CD8-positive, alpha-beta T cell (primary cell): ENCODE measurements at places on chromosomes 12 and 14.

GRCh38 chr14:92122351-92122677 is 545 bp downstream of the CPSF2 start:
- peak; percentile 53 for DNase-seq

DNA sequence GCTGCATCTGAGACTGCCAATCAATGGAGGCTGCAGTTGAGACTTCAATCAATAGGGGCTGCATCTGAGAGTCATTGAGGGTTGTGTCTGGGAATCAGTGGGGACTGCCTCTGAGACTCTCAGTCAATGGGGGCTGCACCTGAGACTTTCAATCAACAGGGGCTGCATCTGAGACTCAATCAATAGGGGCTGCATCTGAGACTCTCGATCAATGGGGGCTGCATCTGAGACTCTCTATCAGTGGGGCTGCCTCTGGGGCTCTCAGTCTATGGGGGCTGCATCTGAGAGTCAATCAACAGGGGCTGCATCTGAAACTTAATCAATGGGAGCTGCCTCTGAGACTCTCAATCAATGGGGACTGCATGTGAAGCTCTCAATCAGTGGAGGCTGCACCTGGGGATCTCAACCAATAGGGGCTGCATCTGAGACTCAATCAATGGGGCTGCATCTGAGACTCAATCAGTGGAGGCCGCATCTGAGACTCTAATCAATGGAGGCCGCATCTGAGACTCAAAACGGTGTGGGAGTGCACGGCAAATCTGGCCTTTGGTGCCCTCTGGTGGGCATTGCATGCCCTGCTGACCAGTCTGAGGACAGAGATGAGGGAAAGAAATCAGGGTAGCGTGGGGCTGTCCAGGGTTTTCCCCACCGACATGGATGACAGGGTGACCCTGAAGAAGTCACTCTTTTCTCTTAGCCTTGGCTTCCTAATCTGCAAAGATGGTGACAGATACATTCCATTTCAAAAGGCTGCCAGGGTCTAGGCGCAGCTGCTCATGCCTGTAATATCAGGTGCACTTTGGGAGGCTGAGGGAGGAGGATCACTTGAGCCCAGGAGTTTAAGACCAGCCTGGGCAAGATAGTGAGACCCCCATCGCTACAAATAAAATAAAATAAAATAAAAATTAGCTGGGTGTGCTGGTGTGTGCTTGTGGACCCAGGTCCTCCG is 41.3 kb upstream of the EIF5 start:
- peak; percentile 78 for DNase-seq

GRCh38 chr12:57888409-57889157 is 42.1 kb upstream of the CTDSP2 start:
- DNase-seq: no peak

DNA sequence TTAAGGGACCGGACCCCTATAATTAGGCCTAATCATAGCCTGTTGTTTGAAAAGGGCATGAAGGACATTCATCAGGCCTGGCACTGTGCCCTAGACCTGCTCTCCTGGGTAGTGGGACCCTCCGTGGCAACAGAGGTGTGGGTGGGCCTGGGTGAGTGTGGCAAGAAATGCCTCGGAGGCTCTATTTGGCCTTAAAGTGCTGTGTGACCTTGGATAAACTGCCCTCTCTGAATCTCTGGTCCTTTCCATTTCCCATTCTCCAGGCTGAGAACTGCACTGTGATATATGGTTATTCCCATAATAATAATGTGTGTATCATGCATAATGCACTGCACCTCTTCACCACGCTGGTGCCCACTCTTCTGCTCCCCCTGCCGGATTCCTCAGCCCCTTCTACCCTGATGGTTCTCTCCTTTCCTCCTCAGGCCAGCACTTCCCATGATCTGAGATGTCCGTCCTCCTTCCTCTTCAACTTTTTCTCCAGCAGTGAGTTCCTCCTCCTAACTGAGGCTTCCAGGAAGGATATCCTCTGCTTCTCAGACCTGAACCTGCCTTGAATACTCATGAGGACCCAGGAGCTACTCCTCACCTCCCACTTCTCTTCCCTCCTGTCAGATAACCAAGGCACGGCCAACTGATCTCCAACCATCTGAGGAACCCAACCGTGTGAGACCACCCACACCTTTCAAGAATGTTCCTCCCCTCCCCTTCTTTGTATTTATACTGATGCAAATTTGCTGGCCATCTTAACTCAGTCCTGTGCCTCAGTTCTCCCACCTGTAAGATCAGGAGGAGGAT is 111.0 kb upstream of the PZP start:
- DNase-seq: no peak

DNA sequence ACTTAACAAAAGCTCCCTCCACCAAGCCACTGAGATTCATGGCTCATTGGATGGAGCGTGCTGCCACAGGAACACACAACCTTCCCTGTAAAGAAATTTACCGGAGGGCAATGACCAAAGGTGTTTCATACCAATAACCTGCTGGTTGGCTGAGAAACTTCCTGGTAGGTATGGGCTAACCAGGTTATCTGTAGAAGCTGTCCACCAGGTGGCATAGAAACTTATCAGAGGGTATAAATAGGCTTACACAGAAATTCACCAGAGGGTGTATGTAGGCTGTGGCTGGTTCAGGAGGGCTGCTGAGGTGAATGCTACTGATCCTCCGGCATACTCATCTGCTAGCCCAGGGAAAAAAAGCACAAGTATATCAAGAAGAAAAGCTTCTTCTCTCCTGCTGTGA is 27.1 kb upstream of the MTERF2 start:
- peak; percentile 50 for DNase-seq

- DNase-seq: no peak
These were observed 1.3 kb upstream of the SLC41A2 start for GRCh38 chr12:104959335-104959841.

DNA sequence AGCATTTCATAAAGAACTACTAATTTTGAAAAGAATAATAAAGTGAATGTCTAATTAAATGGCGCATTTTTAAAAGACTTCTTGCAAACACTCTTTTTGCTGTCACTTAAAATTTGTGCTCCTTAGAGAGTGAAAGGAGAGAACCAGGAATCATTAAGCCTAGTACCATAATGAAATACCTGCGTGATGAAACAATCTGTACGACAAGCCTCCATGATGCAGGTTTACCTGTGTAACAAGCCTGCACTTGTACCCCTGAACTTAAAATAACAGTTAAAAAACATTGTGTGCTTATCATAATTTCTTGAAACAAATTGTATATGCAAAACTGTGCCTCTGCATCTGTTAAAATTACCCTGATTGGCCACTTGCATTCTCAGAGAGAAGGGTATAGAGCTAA is 108.1 kb downstream of the MGAT4C start:
- no peak for DNase-seq

- no peak for DNase-seq
These were observed 48.3 kb upstream of the SLC6A15 start for GRCh38 chr12:84960918-84961317.

GRCh38 chr12:16300736-16301135 is 23.3 kb upstream of the SLC15A5 start:
- DNase-seq: no peak

GRCh38 chr12:116220756-116221155 is 56.7 kb downstream of the MED13L start:
- DNase-seq: no peak

GRCh38 chr12:31324845-31325523 is 966 bp downstream of the SINHCAF start:
- DNase-seq: peak; percentile 72

- DNase-seq: no peak
These were observed 250.8 kb downstream of the EGLN3 start for GRCh38 chr14:33700052-33700451.

DNA sequence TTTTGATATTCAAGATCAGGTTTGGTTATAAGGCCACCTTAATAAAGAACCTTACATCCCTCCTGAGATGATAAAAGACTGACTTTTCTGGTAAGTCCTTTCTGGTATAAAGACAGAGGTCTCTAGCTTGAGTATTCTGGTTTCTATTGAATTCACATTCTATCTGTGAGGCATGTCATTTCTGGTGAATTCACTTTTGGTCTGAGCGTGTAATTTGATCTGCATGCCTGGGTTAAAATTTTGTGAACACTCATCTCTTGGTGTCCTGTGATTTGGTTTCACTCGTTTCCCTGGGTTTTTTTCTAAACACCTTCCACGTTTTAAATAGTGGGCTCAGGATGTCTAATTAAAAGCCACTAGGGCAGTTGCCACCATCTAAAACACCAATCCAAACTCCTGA is 12.2 kb downstream of the EIF5 start:
- DNase-seq: no peak

- peak; percentile 70 for DNase-seq
These were observed 610 bp downstream of the TMTC2 start for GRCh38 chr12:82687021-82688011.

GRCh38 chr14:21264025-21264801 is 5.0 kb downstream of the HNRNPC start:
- no peak for DNase-seq

DNA sequence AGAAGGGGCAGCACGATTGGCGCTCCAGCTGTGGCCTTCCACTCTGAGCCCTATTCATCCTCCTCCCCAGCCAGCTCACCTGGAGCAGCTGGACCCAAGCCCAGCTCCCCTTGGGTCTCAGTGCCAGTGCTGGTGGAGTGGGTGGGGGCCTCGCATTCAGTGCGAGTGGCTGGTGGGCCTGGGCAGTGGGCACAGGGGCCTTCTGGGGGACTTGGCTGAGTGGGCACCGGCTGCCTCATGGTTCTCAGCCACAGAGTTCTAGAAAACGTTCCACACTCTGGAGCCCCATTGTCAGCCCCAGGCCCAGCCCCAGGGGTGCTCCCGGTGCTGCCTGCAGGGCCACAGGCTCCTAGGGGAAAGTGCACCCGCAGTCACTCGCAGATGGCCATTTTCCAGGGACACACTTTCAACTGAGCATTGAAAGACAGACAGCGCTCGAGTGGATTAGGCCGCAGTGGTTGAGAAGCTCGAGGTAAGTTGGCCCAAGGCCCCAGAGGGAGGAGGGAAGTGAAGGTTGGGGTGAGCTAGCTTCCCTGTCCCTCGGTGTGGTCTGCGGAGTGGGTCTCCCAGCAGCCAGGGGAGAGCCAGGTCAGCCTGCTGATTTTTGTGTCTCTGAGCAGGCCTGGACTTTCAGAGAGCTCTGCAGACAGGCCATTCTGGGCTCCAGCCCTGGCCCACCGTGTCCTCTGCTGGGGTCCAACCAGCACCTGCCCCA is 3.8 kb downstream of the CLBA1 start:
- DNase-seq: no peak

- no peak for DNase-seq
These were observed 52.1 kb upstream of the PPFIA2 start for GRCh38 chr12:81811061-81811777.

DNA sequence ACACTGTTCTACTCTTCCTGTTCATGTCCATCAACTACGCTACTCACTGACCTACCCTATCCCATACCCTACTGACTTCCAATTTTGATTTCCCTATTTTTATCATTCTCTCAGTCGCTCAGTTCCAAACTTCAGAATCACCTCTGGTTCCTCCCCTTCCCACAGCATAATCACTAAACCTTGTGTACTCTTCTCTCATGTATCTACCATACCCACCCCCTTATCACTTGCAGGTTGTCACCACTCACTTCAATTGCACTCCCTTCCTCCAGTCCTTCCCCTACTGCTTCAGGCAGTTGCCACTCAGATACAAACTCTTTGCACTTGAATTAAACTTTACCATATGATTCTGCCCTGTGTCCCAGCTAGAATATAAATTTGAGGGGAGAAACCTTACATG is 6.3 kb downstream of the RACGAP1 start:
- no peak for DNase-seq

DNA sequence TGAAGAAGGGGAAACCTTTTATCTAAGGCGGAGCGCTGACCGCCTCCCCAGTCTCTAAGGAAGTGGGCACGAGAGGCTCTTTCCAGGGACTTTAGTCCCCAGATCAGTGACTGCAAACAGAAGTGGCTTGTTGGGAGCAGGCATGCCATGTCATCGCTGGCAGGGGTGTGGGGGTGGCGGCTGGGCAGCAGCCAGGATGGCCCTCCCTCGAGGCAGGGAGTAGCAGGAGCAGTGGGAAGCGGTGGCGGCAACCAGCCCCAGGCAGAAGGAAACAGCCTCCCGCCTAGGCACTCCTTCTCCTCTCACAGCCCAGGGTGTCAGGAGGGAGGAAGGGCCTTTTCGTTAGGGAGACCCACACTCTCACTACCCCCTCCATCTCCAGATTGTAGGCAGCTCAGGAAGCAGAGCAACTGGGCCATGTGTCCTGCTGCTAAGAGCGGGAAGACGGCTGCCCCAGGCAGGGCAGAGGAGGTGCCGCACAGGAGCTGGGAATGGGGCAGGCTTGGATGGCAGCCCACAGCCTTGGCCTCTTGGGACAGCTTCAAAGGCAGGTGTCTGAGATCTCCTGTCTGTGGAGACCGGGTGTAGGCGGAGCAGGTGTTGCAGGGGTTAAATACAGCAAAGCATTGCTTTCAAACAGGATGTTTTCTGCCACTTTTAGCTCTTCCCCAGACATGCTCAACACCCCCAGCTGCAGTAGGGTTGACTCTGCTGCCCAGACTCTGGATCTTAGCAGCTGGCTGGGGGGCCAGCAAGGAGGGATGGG is 21.8 kb downstream of the VDR start:
- peak; percentile 18 for DNase-seq

- DNase-seq: no peak
These were observed 8.5 kb upstream of the SYNJ2BP start for GRCh38 chr14:70425354-70425753.

GRCh38 chr12:1324910-1325309 is 269.5 kb downstream of the FBXL14 start:
- no peak for DNase-seq

- DNase-seq: no peak
These were observed 34.4 kb downstream of the PPTC7 start for GRCh38 chr12:110548678-110549077.

DNA sequence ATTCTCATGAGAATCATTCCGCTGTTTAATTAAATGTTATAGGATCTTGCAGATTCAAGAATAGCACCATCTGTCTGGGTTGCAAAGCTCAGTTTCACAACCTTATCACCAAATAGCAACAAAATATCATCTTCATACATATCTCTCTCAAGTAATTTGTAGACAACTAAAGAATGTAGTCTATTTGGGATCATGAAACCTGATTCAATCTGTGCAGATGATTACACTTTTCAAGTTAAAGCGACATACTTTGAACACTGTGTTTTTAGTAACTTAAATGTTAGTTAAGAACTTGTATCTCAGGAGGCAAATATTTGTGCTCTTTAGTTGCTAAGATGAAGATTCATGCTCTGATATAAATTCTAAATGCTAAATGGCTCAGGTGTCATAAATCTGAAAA is 14.8 kb downstream of the MED13L start:
- no peak for DNase-seq

DNA sequence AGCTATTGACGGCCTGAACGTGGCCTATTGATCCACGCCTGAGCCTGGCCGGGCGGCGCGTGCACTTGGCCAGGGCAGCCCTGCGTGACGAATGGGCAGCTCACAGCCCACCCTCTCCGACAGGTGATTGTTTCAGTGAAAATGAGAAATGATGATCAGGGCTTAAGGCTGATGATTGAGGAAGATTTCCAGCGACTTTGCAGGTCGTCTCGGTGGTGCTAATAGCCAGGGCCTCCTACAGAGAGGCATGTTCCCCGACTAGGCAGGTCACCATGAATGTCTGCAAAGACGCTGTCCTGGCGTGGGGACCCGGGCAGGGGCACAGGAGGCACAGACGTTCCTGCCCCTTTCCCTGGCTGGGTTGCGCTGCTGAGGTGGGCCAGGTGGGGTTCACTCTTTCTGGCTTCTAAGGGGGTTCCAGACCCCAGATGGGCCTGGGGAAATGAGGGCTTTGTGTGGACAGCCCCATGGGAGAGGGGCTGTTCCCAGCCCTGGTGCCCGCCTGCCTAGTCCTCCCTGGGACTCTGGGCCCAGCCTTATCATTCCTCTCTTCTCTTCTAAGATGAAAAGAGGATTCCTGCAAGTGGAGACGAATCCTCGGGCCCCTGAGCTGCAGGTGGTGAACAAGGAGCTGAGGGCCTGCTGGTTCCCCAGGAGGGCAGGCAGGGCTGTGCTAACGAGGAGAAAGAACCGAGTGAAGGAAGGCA is 157.4 kb downstream of the KIF26A start:
- DNase-seq: no peak
